Bronchial epithelial cell (primary cell): ENCODE measurements at places on chromosomes 7 and 10. TPM values are rescaled to one million over a fixed set of nuclear protein-coding genes. Genes with fewer than 3 reads are reported as not detected.

- DNase-seq, result no peak
Observed at GRCh38 chr10:51291961-51292360, 217.7 kb downstream of the PRKG1 start.

- DNase-seq, result peak; percentile 5
Observed at GRCh38 chr7:109126404-109127050, 556.9 kb downstream of the DNAJB9 start.

- peak; percentile 64 for DNase-seq
Observed at GRCh38 chr7:108570146-108570755, 577 bp downstream of the DNAJB9 start.

GRCh38 chr7:41706228-41706930 is 3.5 kb upstream of the INHBA start:
- no peak for DNase-seq

DNA sequence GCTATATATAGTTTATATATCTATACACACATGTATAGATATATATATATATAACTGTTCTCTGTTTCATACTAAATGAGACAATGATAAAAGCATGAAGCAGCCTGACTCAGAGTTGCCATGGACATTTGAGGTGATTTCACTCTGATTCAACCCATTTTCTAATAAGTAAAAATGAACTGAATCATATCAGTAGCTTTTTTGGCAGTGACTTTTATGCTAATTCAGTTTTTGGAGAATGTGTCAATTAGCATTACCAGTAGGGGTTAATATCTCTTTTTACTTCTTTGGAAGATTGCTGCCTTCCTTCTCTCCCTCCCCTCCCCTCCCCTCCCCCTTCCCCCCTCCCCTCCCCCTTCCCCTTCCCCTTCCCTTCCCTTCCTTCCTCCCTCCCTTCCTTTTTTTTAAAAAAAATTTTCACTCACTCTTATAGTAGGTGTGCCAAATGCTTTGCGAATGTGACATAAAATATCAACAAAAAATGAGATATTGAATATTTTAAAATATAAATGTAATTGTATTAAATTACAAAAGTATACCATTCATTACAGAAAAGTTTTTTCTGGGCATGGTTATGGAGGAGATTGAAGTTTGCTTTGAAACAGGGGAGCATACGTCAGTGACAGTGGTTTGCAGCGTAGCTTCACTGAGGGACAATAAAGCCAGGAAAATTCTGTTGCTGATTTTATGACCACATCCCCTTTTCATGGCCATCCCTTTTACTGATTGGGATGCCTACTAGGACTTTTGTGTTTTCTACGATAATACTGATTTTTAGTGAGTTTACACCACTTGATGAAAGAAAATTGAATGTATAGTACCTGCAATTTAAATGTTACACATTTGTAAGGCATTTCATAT is 64.0 kb upstream of the KLF6 start:
- peak; percentile 91 for DNase-seq

GRCh38 chr7:35760143-35760745 is 40.6 kb upstream of the SEPTIN7 start:
- no peak for DNase-seq

- no peak for DNase-seq
Observed at GRCh38 chr10:2852574-2853323, 214.6 kb upstream of the PFKP start.

DNA sequence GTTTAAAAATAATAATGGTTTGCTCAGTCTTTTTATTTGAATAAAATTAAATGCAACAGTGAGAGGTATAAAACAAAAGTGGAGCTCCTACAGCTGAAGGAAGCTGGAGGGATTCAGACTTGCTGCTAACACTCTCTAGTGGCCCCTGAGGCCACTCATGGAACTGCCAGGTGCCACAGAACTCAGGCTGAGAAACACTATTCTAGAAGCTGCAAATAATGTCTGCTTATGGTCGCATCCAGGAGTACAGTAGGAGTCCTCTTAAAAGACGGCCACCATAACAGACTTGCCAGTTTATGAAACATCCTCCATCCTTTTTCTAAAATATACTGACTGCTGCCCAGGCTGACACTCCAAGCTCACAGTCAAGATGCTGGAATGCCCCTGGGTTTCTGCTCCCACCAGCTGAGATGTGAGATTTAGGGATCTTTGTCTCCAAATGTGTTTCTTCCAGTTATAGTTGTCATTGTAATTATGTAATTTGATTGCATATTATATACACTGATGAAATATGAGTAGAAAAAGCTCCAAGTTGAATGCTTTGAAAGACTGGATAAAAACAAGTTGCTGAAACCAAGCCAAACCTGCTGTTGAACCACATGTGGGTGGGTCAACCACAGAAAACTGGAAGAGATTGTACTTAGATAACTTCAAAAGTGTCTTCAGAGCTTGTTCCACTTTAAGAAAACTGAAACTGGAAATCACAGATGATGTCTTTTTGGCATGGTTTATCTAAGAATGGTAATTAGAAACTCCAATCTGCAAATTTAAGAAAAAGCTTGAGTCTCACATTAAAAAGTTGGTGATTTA is 213.7 kb upstream of the AOAH start:
- no peak for DNase-seq

GRCh38 chr7:134919240-134919641 is 67.1 kb upstream of the AGBL3 start:
- no peak for DNase-seq

DOCK1 gene
- total RNA-seq, result 148 and 173 TPM in 2 replicates
